ENCODE measurements at places on chromosomes 2 and 18. TPM values are rescaled to one million over a fixed set of nuclear protein-coding genes. Genes with fewer than 3 reads are reported as not detected.

GRCh38 chr2:108447947-108448677 is 894 bp upstream of the GCC2 start:
- no peak for DNase-seq
- peaks cover 13% of the 10 kb centered on the region for H3K4me1 ChIP-seq
- peaks cover 27% of the 10 kb centered on the region for H3K36me3 ChIP-seq
- H3K27me3 ChIP-seq = no peaks in the 10 kb centered on the region
- H3K4me3 ChIP-seq = peak overlapping the region; percentile 55

DNA sequence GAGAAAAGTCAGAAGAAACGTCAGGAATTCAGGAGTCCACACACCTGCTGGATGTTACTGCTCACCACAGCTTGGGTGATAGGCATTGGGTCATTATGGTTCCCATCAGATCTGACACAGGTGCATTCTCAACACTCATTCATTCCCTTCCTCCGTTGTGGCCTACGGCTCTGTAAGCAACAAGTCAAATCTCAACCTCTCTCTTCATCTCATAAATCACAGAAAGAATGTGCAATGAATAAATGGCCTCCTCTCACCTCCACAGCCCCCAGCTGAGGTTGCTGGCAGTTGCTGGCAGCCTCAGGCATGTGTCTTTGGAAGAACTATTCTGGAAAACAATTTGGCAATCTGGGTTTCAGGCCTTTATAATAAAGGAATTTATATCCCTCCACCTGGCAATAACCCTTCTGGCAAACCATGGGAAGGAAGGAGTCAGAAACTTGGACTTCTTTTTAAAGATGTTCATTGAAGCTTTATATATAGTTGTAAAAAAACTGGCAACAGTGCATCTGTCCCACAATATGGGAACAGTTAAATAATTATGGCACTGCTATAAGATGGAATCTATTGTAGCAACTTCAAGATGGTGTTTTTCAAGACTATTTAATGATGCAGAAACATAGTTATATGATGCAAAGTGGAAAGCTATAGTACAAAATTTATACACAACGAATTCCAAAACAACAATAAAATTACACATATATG is 175.4 kb downstream of the ANAPC1 start:
- H3K27me3 ChIP-seq = no peaks in the 10 kb centered on the region
- no peaks in the 10 kb centered on the region for H3K36me3 ChIP-seq
- H3K4me1 ChIP-seq = peaks cover 9% of the 10 kb centered on the region
- H3K27ac ChIP-seq = no peak overlapping the region
- DNase-seq = no peak

GRCh38 chr2:60439219-60439974 is 114.1 kb downstream of the BCL11A start:
- H3K27ac ChIP-seq = peak overlapping the region; percentile 76
- H3K4me1 ChIP-seq = no peaks in the 10 kb centered on the region
- peak overlapping the region; percentile 25 for H3K4me3 ChIP-seq
- DNase-seq = peak; percentile 47

GRCh38 chr2:43049836-43050801 is 176.3 kb downstream of the ZFP36L2 start:
- H3K36me3 ChIP-seq = no peaks in the 10 kb centered on the region
- no peaks in the 10 kb centered on the region for H3K4me1 ChIP-seq
- DNase-seq = no peak
- no peak overlapping the region for H3K27ac ChIP-seq

DNA sequence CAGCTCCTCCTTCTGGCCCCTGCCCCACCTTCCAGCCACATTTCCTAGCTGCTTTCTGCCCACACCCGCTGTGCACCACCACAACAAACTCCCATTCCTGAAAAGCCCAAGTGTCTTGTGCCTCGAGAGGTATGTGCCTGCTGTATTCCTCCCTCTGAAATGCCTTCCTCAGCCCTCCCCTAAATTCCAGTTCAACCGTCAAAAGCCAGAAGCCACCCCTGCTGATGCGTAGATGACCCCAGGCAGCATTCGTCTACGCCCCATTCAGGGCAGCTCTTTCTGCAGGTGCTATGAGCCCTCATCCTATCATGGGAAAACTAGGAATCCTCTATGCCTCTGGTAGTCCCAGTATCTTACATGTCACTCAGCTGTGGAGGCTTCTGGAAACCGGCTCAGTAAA is 71.7 kb downstream of the DNMT3A start:
- no peaks in the 10 kb centered on the region for H3K27me3 ChIP-seq
- H3K4me1 ChIP-seq = peaks cover 28% of the 10 kb centered on the region
- no peak for DNase-seq
- H3K27ac ChIP-seq = no peak overlapping the region
- no peaks in the 10 kb centered on the region for H3K36me3 ChIP-seq

DNA sequence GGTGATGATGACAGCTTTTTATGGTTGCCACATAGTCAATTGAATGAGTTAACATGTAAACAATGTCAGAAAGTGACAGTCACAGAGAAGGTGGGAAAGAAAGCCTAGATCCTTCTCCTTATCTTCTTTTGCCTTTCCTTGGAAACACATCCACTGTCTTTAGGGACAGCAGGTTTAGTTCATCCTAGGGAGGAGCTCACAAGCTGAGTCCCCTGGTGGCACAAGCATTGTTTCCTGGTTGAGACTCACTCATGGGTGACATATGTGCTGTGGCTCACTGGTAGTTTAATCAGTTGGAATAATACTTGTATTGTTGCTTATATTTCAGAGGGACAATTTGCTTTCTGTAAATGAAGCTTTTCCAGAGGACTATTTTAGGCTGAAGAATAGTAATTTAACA is 598.5 kb downstream of the CNTNAP5 start:
- no peaks in the 10 kb centered on the region for H3K27me3 ChIP-seq
- no peaks in the 10 kb centered on the region for H3K4me1 ChIP-seq
- H3K27ac ChIP-seq = no peak overlapping the region
- no peaks in the 10 kb centered on the region for H3K36me3 ChIP-seq
- no peak for DNase-seq

DNA sequence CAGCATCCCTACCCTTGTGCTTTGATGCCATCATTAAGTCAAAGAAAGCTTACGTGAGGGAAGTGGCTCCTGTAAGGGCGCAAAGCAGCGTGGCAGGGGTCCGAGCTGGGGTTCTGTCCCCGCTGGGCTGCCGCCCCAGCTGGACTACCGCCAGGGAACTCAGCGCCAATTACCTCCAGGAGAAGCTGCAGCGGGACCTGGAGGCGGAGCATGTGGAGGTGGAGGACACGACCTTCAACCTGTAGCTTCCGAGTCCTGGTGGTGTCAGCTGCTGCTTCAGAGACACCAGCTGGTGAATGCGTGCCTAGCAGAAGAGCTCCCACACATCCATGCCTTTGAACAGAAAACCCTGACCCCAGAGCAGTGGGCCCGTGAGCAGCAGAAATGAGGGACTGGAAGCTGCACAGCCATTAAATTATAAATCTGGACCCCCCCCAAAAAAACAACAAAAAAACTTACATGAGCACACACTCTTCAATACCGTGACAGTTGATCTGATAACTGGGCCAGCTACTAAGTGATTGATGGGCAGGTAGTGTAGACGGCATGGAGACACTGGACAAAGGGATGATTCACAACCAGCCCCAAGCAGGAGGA is 20.1 kb upstream of the YES1 start:
- no peaks in the 10 kb centered on the region for H3K36me3 ChIP-seq
- H3K27me3 ChIP-seq = no peaks in the 10 kb centered on the region
- H3K4me1 ChIP-seq = no peaks in the 10 kb centered on the region
- no peak overlapping the region for H3K27ac ChIP-seq
- H3K4me3 ChIP-seq = no peak overlapping the region

GRCh38 chr18:45374878-45375630 is 240.2 kb upstream of the SLC14A2 start:
- H3K36me3 ChIP-seq = no peaks in the 10 kb centered on the region
- H3K4me3 ChIP-seq = no peak overlapping the region
- no peak overlapping the region for H3K27ac ChIP-seq
- no peaks in the 10 kb centered on the region for H3K4me1 ChIP-seq
- H3K27me3 ChIP-seq = no peaks in the 10 kb centered on the region

- no peaks in the 10 kb centered on the region for H3K36me3 ChIP-seq
- no peak overlapping the region for H3K27ac ChIP-seq
- no peaks in the 10 kb centered on the region for H3K4me1 ChIP-seq
- no peak for DNase-seq
- H3K4me3 ChIP-seq = no peak overlapping the region
Observed at GRCh38 chr2:70651014-70651413, 97.4 kb upstream of the TGFA start.

Gene HRH4
- not detected for polyA plus RNA-seq

Data from heart right ventricle (tissue), 16 donors.